ENCODE measurements at places on chromosomes 11 and 22.

- H3K27ac ChIP-seq: no peak overlapping the region
- no peaks in the 10 kb centered on the region for H3K27me3 ChIP-seq
- no peak for DNase-seq
- no peak overlapping the region for H3K4me3 ChIP-seq
- H3K4me1 ChIP-seq: no peaks in the 10 kb centered on the region
- H3K36me3 ChIP-seq: no peaks in the 10 kb centered on the region
Measured at GRCh38 chr11:92978271-92979111, 9.0 kb downstream of the MTNR1B start.

GRCh38 chr11:20020198-20020597, 140.1 kb downstream of the DBX1 start:
- H3K27ac ChIP-seq: no peak overlapping the region
- H3K36me3 ChIP-seq: no peaks in the 10 kb centered on the region
- H3K27me3 ChIP-seq: peaks cover 13% of the 10 kb centered on the region
- H3K4me3 ChIP-seq: no peak overlapping the region
- no peaks in the 10 kb centered on the region for H3K4me1 ChIP-seq

- H3K4me3 ChIP-seq: no peak overlapping the region
- no peaks in the 10 kb centered on the region for H3K36me3 ChIP-seq
- DNase-seq: no peak
- no peaks in the 10 kb centered on the region for H3K27me3 ChIP-seq
- H3K4me1 ChIP-seq: no peaks in the 10 kb centered on the region
Measured at GRCh38 chr11:124978316-124978715, 24.3 kb downstream of the CCDC15 start.

GRCh38 chr11:23423104-23423503, 562.8 kb upstream of the CCDC179 start:
- H3K4me3 ChIP-seq: no peak overlapping the region
- no peaks in the 10 kb centered on the region for H3K36me3 ChIP-seq
- no peaks in the 10 kb centered on the region for H3K4me1 ChIP-seq

DNA sequence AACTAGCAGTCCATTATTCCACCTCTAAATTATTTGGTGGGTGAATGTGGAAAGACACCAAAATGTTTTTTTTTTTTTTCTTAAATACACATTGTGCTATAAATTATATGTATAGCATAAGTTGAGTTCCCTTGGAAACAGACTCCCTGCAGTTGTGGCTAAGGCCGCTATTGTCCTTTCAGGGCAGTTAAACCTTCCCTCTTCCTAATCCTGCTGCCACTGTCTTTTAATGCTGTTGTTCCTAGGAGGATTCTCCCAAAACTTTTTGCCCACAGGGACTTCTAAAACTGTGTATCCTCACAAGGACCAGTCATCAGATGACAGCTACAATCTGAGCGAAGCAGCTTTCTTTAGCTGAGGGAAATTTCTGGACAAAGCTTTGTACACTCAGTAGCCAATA, 478.9 kb upstream of the CHORDC1 start:
- H3K36me3 ChIP-seq: no peaks in the 10 kb centered on the region
- H3K27me3 ChIP-seq: no peaks in the 10 kb centered on the region
- no peak overlapping the region for H3K27ac ChIP-seq
- H3K4me1 ChIP-seq: no peaks in the 10 kb centered on the region

GRCh38 chr11:25435197-25435596, 896.7 kb upstream of the ANO3 start:
- DNase-seq: no peak
- no peak overlapping the region for H3K27ac ChIP-seq
- no peaks in the 10 kb centered on the region for H3K4me1 ChIP-seq
- H3K36me3 ChIP-seq: no peaks in the 10 kb centered on the region
- H3K4me3 ChIP-seq: no peak overlapping the region

GRCh38 chr11:48031602-48032001, 51.2 kb downstream of the PTPRJ start:
- H3K27ac ChIP-seq: peak overlapping the region; percentile 69
- H3K27me3 ChIP-seq: no peaks in the 10 kb centered on the region
- H3K4me3 ChIP-seq: no peak overlapping the region
- H3K36me3 ChIP-seq: peaks cover 19% of the 10 kb centered on the region
- no peak for DNase-seq
- H3K4me1 ChIP-seq: peaks cover 75% of the 10 kb centered on the region

GRCh38 chr22:47629791-47630655, 867.6 kb downstream of the TBC1D22A start:
- no peak overlapping the region for H3K27ac ChIP-seq
- H3K36me3 ChIP-seq: no peaks in the 10 kb centered on the region
- no peak overlapping the region for H3K4me3 ChIP-seq
- no peaks in the 10 kb centered on the region for H3K4me1 ChIP-seq
- no peak for DNase-seq

DNA sequence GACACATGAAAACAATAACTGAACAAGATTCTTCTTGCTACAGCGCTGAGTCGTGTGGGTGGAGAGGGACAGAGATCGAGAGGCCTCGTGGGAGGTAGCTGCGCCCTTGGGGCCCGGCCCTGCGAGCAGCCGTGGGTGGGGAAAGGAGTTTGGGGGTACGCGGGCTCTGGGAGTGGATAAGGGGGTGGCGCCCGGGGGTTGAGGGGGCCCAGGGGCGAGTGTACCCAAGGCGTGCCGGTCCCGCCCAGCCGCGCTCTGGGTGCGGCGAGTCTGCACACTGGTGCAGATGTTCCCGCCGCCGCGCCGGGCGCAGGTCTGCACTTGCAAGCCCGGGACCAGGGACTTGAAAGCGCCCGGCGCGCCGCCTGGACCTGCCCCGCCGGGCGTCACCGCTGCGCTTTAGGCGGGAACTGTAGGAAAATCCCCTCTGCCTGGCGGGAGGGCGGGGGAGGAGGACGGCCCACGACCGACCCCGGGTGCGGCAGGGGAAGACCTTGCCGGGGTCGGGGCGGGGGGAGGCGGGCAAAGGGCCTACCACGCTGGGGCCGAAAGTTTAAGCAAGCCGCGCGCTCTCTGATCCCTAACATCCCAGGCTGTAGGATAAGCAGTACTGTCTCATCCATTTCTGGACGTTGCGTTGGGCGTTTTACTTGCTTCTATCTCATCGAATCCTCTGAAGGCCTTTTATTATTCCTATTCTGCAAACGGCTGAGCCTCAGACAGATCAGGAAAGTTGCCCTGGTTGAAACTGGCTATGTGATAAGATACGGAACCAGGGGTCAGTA, 1.4 kb upstream of the KREMEN1 start:
- peaks cover 20% of the 10 kb centered on the region for H3K4me1 ChIP-seq
- peaks cover 3% of the 10 kb centered on the region for H3K36me3 ChIP-seq
- peak overlapping the region; percentile 67 for H3K4me3 ChIP-seq
- no peak overlapping the region for H3K27ac ChIP-seq
- DNase-seq: no peak

DNA sequence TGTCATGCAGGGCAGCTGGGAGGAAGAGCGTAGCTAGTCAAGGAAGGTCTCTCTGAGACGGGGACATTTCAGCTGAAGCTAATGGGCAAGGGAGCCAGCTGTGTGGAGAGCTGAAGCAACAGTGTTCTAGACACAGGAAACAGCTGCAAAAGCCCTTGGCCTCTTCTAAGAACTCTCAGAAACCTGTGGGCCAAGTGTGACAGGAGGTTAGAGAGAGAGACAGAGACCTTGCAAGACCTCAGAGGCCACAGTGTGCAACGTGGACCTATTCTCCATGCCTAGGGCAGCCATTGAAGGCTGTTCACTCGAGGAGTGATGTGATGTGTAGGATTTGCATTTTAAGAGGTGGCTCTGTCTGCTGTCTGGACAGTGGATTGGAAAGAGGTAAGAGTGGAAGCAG, 48.7 kb upstream of the TNRC6B start:
- H3K36me3 ChIP-seq: peaks cover 40% of the 10 kb centered on the region
- H3K4me3 ChIP-seq: peak overlapping the region; percentile 30
- no peaks in the 10 kb centered on the region for H3K27me3 ChIP-seq
- H3K27ac ChIP-seq: peak overlapping the region; percentile 66
- DNase-seq: peak; percentile 32
- H3K4me1 ChIP-seq: peaks cover 23% of the 10 kb centered on the region

DNA sequence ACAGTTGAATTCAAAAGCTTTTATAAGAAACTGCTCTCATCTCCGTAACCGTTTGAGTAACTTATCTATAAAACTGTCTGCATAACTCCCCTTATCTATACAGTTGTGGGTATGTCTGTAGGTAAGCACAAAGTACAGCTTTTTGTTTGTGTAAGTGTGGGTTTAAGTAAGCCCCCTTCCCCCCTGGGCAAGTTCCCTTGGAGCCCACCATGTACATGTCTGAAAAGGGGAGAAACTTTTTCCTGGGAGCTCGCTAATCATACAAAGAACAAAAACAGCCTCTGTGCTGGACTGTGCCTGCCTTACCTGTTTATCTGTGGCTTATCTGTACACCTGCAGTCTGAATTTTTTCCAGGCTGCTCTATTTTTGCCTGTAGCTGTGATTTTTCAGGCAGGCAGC, 36.3 kb upstream of the TMEM45B start:
- no peaks in the 10 kb centered on the region for H3K4me1 ChIP-seq
- no peak overlapping the region for H3K27ac ChIP-seq
- DNase-seq: no peak
- no peak overlapping the region for H3K4me3 ChIP-seq
- H3K27me3 ChIP-seq: peaks cover 21% of the 10 kb centered on the region
- H3K36me3 ChIP-seq: no peaks in the 10 kb centered on the region

DNA sequence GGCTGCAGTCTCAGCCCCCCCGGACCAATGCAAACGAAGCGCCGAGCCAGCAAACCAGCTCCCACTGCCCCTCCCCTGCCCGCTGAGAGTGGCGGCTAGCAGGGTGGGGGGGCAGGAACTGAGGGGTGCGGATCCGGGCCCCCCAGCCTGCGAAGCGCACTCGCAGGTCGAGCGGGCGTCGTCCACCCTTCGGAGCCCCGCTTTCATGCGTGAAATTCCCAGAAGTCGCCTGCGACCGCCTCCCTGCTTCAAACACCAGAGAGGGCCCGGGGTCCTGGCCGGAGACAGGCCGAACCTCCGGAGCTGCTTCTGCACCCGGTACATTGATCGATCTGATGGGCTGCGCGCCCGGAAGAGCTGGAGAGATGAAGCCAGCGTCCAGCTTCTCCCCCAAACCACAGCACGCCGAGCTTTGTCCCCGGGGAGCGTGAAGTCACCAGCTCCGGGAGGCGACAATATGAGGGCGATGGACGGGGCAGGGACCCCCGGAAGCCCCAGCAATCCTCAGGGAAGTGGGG, 646 bp upstream of the PATZ1 start:
- peak overlapping the region; percentile 78 for H3K27ac ChIP-seq
- peak overlapping the region; percentile 78 for H3K4me3 ChIP-seq
- DNase-seq: peak; percentile 21
- H3K36me3 ChIP-seq: peaks cover 34% of the 10 kb centered on the region

GRCh38 chr11:96228910-96229309, 114.1 kb downstream of the MAML2 start:
- peak overlapping the region; percentile 19 for H3K27ac ChIP-seq
- DNase-seq: no peak
- H3K4me3 ChIP-seq: no peak overlapping the region
- H3K4me1 ChIP-seq: peaks cover 33% of the 10 kb centered on the region

- H3K27ac ChIP-seq: no peak overlapping the region
- no peak for DNase-seq
- H3K36me3 ChIP-seq: peaks cover 66% of the 10 kb centered on the region
- H3K4me3 ChIP-seq: no peak overlapping the region
- H3K27me3 ChIP-seq: peaks cover 28% of the 10 kb centered on the region
Measured at GRCh38 chr11:1555713-1556153, 16.3 kb downstream of the DUSP8 start.

DNA sequence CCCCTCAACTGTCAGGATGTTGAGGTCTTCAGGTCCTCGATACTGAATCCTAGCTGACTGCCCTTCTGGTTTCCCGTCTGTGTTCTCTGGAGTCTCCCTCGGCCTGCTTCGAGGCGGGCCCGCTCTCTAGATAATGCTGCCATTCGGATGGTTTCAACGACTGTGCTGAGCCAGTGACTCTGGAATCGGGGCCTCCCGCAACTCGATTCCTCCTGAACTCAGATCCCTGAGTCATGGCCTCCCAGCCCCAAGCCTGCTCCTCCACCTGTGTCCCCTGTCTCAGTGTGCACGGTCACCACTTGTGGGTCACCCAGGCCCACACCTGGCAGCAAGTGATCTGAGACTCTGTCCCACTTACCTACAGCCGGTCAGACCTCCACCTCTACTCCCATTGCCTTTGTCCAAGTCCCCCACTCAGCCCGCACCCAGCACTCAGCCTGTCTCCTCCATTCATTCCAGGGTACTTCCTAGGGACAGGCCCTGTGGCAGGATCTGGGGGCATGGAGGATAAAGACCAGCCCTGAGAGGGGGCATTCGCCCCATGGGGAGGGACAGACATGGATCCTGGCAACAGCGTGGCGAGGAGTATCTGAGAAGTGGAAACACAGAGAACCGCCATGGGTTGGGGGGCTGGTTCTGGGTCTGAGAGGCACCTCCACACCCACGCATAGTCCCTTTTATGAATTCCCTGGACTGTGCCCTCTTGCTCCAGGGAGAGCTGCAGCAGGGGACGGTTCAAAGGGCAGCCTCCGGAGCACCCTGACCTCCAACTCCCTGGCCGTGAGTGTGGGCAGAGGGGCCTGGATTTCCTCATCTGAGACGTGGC, 14.3 kb downstream of the MPST start:
- peaks cover 29% of the 10 kb centered on the region for H3K27me3 ChIP-seq
- H3K36me3 ChIP-seq: peaks cover 4% of the 10 kb centered on the region
- no peak overlapping the region for H3K4me3 ChIP-seq
- H3K27ac ChIP-seq: no peak overlapping the region
- no peak for DNase-seq

DNA sequence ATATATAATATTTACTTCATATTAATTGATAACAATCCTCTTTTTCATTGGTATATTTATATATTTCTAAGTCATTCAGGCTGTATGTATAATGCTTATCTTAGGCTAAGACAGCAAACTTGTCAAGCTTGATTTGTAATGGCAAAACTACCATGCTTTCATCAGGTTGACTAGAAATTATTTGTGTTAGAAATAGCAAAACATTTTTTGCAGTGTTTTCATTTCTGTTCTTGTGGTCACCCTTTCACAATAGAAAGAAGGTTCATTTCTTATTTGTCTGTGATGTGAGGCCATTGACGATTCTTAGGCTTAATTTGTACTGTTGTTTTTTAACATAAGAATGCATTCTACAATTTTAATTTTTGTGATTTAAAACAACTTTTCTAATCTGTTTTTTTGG, 197.6 kb downstream of the TMEM135 start:
- DNase-seq: no peak
- H3K36me3 ChIP-seq: no peaks in the 10 kb centered on the region
- H3K4me3 ChIP-seq: no peak overlapping the region
- no peaks in the 10 kb centered on the region for H3K4me1 ChIP-seq

GRCh38 chr11:65500387-65501185, 1.7 kb downstream of the MALAT1 start:
- no peak for DNase-seq
- peaks cover 42% of the 10 kb centered on the region for H3K4me1 ChIP-seq
- no peaks in the 10 kb centered on the region for H3K27me3 ChIP-seq
- H3K27ac ChIP-seq: no peak overlapping the region
- H3K4me3 ChIP-seq: no peak overlapping the region
